ENCODE measurements at places on chromosomes 3 and 15. TPM values are rescaled to one million over a fixed set of nuclear protein-coding genes. Genes with fewer than 3 reads are reported as not detected.

DNA sequence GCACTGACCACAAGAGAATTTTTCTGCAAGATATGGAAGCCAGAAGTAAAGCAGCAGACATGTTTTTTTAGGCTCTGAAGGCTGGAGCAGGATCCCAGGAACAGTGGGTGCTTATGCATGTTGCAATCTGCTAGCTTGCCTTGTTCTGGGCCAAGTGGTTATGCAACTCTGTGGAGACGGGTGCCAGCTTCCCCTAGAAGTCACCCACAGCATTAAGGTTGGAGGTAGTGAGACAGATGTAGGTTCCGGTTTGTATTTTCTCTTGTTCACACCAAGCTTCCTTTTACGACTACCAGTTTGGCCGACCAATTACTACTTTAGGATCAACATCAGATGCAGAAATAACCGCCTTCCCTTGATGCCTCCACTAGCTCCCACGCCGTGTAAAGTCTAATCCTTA is 11.1 kb downstream of the DPH3 start:
- DNase-seq = no peak
- H3K27ac ChIP-seq = no peak overlapping the region
- H3K4me3 ChIP-seq = no peak overlapping the region

- no peaks in the 10 kb centered on the region for H3K4me1 ChIP-seq
- no peak overlapping the region for H3K27ac ChIP-seq
- no peaks in the 10 kb centered on the region for H3K36me3 ChIP-seq
- H3K4me3 ChIP-seq = no peak overlapping the region
- peaks cover 31% of the 10 kb centered on the region for H3K27me3 ChIP-seq
Observed at GRCh38 chr15:80455668-80456442, 51.7 kb downstream of the ARNT2 start.

- DNase-seq = no peak
- H3K27me3 ChIP-seq = peaks cover 41% of the 10 kb centered on the region
- H3K36me3 ChIP-seq = no peaks in the 10 kb centered on the region
- no peaks in the 10 kb centered on the region for H3K4me1 ChIP-seq
- H3K4me3 ChIP-seq = no peak overlapping the region
- H3K27ac ChIP-seq = no peak overlapping the region
Observed at GRCh38 chr15:62521396-62521795, 356.3 kb upstream of the C2CD4B start.

DNA sequence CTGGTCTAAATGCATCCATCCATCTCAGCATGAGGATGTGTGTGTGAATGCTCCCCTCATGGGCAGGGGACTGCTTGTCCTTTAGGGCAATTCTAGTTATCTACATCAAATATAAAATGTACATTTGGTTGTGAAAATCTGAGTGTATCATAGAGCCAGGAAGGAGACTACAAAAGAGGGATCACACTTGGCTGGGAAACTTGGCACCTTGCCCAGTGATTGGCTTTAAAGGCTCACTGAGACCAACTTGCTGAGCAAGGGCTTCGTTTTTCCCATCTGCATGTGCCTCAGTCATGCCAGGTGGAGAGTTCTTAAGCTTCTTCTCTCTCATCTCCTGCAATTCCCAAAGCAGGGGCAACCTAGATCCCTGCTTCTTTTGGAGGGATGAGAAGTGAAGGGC is 5.2 kb downstream of the CAPN3 start:
- H3K27ac ChIP-seq = no peak overlapping the region
- H3K4me1 ChIP-seq = no peaks in the 10 kb centered on the region

DNA sequence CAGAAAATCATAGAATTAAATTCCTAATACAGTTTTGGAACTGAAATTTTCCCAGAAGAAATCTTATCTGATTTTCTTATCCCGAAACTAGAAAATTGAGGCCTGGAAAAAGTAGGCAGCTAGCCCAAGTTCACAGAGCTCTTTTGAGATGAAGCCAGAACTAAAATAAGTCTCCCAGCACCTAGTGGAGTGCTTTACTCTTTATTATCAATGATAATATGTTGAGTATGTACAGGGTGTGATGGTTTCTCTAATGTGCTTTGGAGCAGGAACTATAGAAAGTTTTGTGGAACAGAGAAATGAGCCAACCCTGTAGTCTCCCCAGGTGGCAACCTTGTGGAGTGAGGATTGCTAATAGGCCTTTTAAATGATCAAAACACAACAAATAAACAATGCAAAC is 30.3 kb upstream of the BCL6 start:
- no peak overlapping the region for H3K27ac ChIP-seq
- H3K4me1 ChIP-seq = peaks cover 36% of the 10 kb centered on the region
- H3K36me3 ChIP-seq = no peaks in the 10 kb centered on the region
- no peak for DNase-seq
- H3K27me3 ChIP-seq = no peaks in the 10 kb centered on the region

- no peak overlapping the region for H3K27ac ChIP-seq
- no peaks in the 10 kb centered on the region for H3K27me3 ChIP-seq
- H3K4me3 ChIP-seq = no peak overlapping the region
- H3K36me3 ChIP-seq = no peaks in the 10 kb centered on the region
- H3K4me1 ChIP-seq = no peaks in the 10 kb centered on the region
- DNase-seq = no peak
Observed at GRCh38 chr3:133158686-133159085, 120.5 kb downstream of the TMEM108 start.

GRCh38 chr15:76161153-76162035 is 101.6 kb downstream of the TMEM266 start:
- no peaks in the 10 kb centered on the region for H3K4me1 ChIP-seq
- H3K27me3 ChIP-seq = no peaks in the 10 kb centered on the region
- H3K4me3 ChIP-seq = no peak overlapping the region
- no peaks in the 10 kb centered on the region for H3K36me3 ChIP-seq
- H3K27ac ChIP-seq = no peak overlapping the region
- no peak for DNase-seq

GRCh38 chr3:62559831-62560445 is 186.6 kb upstream of the FEZF2 start:
- H3K36me3 ChIP-seq = no peaks in the 10 kb centered on the region
- H3K4me3 ChIP-seq = no peak overlapping the region
- no peaks in the 10 kb centered on the region for H3K4me1 ChIP-seq
- no peak overlapping the region for H3K27ac ChIP-seq
- no peaks in the 10 kb centered on the region for H3K27me3 ChIP-seq

DNA sequence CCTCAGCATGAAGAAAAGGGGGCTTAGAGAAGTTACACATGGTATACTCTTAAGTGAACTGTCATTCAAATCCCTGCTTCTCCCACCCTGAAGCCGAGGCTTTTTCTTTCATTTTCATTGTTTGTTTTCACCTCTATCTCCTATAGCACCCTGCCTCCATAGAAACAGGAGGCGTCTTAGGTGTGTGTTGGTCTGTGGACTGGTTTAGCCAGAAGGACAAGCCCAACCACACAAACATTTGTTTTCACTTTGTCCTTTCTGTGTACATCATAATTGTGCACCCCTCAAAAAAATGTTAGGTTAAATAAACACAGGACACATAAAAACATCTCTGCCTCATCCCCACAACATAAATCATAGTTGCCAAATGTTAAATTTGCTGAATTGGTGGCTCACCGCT is 73.3 kb upstream of the UBE2E2 start:
- H3K27ac ChIP-seq = no peak overlapping the region
- no peaks in the 10 kb centered on the region for H3K4me1 ChIP-seq
- no peaks in the 10 kb centered on the region for H3K36me3 ChIP-seq
- H3K27me3 ChIP-seq = peaks cover 14% of the 10 kb centered on the region
- DNase-seq = no peak
- H3K4me3 ChIP-seq = no peak overlapping the region

DNA sequence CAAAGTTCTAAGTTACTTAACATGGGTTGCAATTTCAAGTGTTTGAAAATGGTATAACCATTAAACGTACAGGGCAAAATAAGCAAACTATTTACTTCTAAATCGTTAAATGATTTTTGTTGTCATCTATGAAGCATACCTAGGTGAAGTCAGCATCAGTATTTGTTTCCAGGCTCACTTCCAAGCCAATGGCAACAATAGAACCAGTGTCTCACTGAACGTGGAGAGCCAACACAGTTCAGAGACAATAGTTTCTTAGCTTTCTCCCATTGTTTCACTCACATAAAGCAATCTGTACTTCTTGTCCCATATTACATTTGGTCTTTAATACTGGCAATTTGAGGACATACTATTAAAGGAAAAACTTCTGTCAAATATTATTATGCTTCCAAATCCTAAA is 397.2 kb downstream of the MECOM start:
- H3K4me1 ChIP-seq = no peaks in the 10 kb centered on the region
- H3K4me3 ChIP-seq = no peak overlapping the region
- H3K27me3 ChIP-seq = no peaks in the 10 kb centered on the region
- no peak overlapping the region for H3K27ac ChIP-seq

DNA sequence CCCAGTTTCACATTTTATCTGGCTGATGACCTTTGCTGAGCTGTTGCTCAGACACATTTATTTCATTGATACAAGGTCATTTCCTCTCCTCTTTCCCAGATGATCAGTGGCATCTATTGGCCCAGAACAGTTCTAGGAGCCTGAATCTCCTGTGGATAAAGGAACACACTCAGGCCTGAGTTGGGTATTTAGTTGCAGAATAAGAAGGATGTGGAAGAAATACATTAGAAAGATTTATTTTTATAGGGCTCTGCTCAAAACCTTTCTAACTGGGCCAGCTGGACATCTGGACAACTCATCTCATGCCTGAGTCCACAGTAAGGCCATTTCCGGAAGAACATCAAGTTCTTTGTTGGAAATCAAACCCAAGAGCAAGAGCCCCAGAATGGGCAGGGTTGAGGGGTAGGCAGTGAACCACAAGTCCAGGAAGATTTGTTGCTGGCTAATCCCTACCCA is 19.7 kb upstream of the MFGE8 start:
- H3K27me3 ChIP-seq = peaks cover 30% of the 10 kb centered on the region
- H3K4me3 ChIP-seq = no peak overlapping the region
- no peaks in the 10 kb centered on the region for H3K4me1 ChIP-seq
- H3K36me3 ChIP-seq = no peaks in the 10 kb centered on the region
- no peak overlapping the region for H3K27ac ChIP-seq
- no peak for DNase-seq

- no peaks in the 10 kb centered on the region for H3K4me1 ChIP-seq
- H3K4me3 ChIP-seq = no peak overlapping the region
- H3K36me3 ChIP-seq = no peaks in the 10 kb centered on the region
- no peak for DNase-seq
- H3K27ac ChIP-seq = no peak overlapping the region
- peaks cover 2% of the 10 kb centered on the region for H3K27me3 ChIP-seq
Observed at GRCh38 chr3:109923431-109923830, 586.1 kb upstream of the DPPA4 start.

- H3K36me3 ChIP-seq = no peaks in the 10 kb centered on the region
- H3K4me3 ChIP-seq = no peak overlapping the region
- H3K4me1 ChIP-seq = no peaks in the 10 kb centered on the region
Observed at GRCh38 chr3:49456466-49456865, 13.6 kb upstream of the DAG1 start.

DNA sequence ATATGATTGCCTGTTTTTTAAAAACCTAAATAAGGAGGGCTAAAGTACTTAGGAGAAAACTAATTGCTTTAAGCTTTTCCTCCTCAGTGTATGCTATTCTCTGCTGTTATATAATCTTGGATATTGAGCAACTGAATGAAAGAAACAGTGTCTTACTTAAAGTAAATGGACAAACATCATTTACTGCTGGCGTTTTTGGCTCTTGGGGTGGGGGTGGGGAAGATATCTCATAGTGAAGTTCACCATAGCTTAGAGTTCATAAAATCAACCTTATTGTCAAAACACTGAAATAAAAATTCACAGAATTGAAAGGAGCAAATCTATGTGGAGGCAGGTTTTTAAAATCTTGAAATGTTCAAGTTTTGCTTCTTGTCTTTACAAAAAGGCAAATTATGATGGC is 256.4 kb upstream of the SOX2 start:
- no peak overlapping the region for H3K27ac ChIP-seq
- no peaks in the 10 kb centered on the region for H3K36me3 ChIP-seq
- no peak for DNase-seq
- H3K4me3 ChIP-seq = no peak overlapping the region

GRCh38 chr15:64046421-64047153 is at the start of gene DAPK2:
Gene DAPK2, minus strand, starts transcription at chr15:64046485. Its CDS starts 6,224 bp downstream, at chr15:64040261.
- H3K27me3 ChIP-seq = peaks cover 15% of the 10 kb centered on the region
- H3K4me3 ChIP-seq = peak within 1 kb of the TSS; percentile 74
- H3K36me3 ChIP-seq = no peaks in the 10 kb centered on the region
- peak; percentile 77 for DNase-seq
- peak within 1 kb of the TSS; percentile 47 for H3K27ac ChIP-seq

DNA sequence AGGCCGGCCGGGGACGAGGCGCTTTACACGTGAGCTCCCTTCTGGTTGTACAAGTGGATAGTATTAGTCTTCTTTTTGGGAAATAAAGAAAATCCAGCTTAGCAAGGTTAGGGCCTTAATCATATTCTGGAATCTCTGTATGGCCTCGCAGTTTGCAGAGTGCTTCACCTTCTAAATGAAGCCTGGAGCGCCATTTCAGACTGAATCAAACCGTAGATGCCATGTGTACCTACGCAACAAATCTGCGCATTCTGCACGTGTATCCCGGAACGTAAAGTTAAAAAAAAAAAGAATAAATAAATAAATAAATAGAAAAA is 322 bp upstream of the P3H2 start:
- peaks cover 3% of the 10 kb centered on the region for H3K4me1 ChIP-seq
- H3K27me3 ChIP-seq = peaks cover 26% of the 10 kb centered on the region
- DNase-seq = no peak
- H3K4me3 ChIP-seq = no peak overlapping the region

DNA sequence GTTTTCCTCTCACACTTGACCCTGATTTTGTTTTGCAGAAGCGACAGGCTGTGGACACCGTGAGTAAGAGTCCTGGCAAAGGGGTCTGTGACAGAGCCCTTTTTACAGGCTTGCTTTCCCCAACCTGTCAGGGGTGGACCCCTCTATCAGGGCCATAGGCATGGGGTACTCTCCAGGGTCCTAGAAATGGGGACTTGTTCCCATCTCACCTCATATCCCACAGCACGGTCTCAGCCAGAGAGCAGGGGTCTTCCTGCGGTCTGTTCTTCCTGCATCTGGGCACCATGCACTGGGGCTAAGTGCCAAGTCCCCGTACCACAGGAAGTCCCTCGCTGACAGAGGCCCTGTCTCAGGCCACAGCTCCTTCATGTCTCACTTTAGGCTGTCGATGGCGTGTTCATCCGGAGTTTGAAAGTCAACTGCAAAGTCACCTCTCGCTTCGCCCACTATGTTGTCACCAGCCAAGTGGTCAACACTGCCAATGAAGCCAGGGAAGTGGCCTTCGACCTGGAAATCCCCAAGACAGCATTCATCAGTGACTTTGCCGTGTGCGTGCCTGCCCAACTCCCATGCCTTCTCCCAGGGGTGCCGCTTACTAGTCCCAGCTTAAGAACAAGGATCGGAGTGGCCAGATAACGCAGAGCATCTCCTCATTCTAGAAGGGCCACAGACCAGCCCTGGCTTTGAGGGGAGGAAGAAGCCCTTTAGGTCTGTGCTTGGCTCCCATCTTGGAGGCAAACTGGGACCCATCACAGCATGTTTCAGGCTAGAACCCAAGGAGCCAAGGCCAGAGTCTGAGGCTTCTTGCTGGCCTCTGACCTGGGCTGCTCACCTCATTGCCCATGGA is 783 bp downstream of the ITIH1 start:
- H3K27ac ChIP-seq = peak overlapping the region; percentile 80
- no peaks in the 10 kb centered on the region for H3K27me3 ChIP-seq
- DNase-seq = no peak
- no peak overlapping the region for H3K4me3 ChIP-seq
- H3K36me3 ChIP-seq = no peaks in the 10 kb centered on the region

TYRO3 gene
- total RNA-seq = 0.86 TPM

COL7A1 gene
- total RNA-seq = 1.5 TPM

NANOGP8 gene
- not detected for total RNA-seq

ACSBG1 gene
- not detected for total RNA-seq

NLGN1 gene
- not detected for total RNA-seq

FAM227B gene
- 1.5 TPM for total RNA-seq

C3orf85 gene
- total RNA-seq = not detected

CNTN4 gene
- not detected for total RNA-seq

PLS1 gene
- total RNA-seq = 4.0 TPM

TAGLN3 gene
- not detected for total RNA-seq

HTR3D gene
- total RNA-seq = not detected

Measured in natural killer cell treated with Interleukin-12 subunit alpha and Interleukin-12 subunit beta and Interleukin-15 and Interleukin-18, amount 100 ng/mL, for 72 hours (primary cell).